HFFc6 (cell line): ENCODE measurements at places on chromosomes 6 and 20. TPM values are rescaled to one million over a fixed set of nuclear protein-coding genes. Genes with fewer than 3 reads are reported as not detected.

The CBLN4 gene
- not detected in 3 replicates for total RNA-seq

DNA sequence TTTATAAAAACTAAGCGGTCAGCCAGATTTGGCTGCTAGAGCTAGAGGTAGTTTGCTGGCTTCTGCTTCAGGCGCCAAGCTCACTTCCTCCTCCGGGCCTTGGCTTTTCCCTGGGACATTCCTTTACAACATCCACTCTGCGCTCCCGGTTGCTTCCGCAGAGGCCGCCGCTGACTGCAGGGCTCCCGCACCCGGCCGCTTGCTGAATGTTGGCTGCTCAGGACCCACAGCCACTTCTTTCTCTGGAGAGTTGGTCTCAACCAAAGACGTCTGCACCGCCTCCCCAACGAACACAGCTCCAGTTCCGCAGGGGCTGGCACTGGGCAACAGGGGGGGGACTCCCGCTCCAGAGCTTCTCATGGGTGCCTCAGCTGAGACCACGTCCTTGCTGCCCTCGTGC is 282.8 kb downstream of the TFAP2C start:
- DNase-seq: no peak

DNA sequence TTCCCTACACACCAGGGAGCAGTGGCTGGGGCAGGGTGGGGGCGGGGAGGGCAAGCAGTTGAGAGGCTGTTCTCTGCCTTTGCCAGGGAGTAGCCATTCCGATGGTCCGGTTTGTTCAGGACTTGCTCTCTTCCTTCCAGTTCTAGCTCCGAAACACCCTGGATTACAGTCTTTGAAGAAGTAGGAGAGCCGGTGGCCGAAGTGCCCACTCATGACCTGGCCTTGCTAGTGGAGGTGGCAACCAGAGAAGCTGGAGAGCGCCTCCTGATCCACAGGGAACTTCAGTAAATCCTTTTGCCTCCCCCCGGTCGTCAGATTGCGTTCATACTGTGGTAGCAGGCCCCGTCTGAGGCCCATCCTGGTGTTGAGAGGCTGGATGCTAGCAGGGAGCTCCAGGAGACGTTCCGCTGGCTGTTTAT is 92.8 kb downstream of the ARID1B start:
- DNase-seq: no peak

DNA sequence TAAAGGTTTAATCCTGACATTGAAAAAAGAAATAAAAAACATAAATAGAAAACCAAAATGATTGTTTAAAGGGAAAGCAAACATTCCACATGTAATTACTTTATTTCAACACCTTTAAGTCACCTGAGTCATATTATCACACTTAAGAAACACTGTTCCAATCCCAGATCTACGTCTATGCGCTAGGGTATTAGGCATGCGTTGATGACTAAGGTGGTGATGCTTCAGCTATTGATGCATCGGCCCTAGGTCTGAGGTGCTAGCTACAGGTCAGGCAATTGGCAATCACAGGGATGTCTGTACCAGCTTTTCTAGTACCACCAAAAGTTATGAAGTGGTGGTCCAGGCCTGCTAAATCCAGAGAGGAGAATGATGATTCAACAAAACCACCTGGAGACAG is 97.7 kb upstream of the BCLAF1 start:
- no peak for DNase-seq

DNA sequence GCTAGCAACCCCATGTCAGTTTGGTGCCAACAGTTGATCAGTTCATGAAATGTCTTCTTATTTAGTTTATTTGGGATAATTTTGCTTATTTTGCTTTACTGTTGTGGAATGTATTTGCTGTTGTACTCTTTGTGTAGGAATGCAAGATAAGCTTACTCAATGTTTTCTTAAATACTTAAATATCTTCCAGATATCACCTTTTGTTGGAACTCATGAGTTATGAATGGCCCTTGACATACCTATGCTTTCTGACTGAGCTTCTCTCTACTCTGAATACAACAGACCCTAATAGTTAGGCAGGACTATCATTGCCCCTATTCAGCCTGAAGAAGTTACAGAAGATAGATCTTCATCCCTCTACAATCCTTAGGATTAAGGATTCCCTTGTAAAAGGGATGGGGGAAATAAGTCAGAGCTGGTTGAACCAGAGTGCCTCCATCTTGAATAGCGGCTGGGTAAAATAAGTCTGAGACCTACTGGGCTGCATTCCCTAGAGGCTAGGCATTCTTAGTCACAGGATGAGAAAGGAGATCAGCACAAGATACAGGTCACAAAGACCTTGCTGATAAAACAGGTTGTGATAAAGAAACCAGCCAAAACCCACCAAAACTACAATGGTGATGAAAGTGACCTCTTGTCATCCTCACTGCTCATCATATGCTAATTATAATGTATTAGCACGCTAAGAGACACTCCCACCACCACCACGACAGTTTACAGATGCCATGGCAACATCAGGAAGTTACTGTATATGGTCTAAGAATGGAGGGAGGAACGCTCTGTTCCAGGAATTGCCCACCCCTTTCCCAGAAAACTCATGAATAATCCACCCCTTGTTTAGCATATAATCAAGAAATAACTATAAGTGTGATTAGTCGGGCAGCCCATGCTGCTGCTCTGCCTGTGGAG is 196.9 kb downstream of the AKAP7 start:
- DNase-seq: no peak

- DNase-seq: no peak
Observed at GRCh38 chr6:5786321-5786968, 220.3 kb downstream of the NRN1 start.
